ENCODE measurements at places on chromosomes 3 and 15.

DNA sequence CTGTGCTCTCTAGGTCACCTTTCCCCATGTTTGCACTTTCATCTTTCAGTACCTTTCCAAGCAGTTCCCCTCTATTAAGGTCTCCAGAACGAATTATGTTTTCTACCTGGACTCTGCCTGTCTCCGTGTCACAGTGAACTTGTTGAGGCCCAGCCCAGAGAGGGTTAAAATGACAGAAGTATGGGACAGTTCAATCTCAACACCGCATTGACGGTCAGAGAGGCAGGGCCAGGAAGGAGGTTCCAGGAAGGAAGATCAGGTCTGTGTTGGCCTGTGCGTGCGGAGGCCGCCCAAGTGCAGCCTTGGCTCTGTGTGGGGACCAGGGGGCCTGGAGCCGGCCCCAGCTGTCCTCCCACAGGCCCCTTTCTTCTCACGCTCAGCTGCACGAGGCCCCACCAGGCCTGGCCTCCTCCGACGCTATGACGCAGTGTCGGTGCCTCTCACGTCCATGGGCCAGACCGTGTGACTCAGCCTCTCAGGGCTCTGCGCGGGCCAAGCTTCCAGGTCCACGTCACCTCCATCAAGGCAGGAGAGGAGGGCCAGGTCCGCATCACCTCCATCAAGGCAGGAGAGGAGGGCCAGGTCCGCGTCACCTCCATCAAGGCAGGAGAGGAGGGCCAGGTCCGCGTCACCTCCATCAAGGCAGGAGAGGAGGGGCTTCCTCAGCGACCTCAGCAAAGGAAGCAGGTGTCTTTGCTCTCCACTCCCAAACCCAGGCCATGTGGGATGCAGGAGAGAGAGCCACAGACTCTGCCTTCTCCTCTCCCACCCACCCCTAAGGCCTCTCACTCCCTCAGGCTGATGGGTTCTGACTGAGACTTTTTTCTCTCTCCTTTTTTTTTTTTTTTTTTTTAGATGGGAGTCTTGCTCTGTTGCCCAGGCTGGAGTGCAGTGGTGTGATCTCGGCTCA is 83.1 kb downstream of the CPN2 start:
- DNase-seq = no peak

DNA sequence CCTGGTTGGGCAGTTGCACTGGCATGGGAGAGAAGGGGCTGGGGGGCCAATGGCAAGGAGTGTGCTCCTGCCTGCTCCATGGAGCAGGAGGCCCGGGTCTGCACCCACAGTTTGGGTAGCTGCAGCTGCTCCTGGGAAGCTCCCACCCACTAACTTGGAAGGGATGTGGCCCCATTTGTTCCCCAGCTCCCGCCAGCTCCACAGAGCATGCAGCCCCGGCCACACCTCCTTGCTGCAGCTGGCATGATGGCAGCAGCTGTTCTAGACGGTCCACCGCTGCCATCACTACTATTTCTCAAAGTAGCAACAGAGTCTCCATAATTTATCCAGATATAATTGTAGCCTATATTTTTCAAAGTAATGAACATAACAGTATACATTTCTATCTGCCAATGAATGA is 65.8 kb downstream of the PIK3CB start:
- DNase-seq = no peak

DNA sequence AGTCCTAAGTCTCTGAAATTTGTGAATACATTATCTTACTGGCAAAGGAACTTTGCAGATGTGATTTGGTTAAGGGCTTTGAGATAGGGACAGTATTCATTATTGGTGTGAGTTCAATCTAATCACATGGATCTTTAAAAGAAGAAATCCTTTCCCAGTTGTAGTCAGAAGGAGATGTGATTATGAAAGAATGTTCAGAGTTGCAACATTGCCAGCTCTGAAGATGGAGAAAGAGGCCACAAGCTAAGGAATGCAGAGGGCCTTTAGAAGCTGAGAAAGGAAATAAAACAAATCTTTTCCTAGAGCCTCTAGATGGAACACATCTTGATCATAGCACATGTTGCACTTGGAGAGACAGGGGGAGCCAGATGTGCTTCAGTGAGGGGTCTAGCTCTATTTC is 27.7 kb upstream of the SIAH2 start:
- DNase-seq = no peak

- no peak for DNase-seq
Measured at GRCh38 chr3:138009476-138010272, at the start of gene CLDN18. Gene CLDN18, plus strand, starts transcription at chr3:138010165. Its CDS starts 61 bp downstream, at chr3:138010226.

DNA sequence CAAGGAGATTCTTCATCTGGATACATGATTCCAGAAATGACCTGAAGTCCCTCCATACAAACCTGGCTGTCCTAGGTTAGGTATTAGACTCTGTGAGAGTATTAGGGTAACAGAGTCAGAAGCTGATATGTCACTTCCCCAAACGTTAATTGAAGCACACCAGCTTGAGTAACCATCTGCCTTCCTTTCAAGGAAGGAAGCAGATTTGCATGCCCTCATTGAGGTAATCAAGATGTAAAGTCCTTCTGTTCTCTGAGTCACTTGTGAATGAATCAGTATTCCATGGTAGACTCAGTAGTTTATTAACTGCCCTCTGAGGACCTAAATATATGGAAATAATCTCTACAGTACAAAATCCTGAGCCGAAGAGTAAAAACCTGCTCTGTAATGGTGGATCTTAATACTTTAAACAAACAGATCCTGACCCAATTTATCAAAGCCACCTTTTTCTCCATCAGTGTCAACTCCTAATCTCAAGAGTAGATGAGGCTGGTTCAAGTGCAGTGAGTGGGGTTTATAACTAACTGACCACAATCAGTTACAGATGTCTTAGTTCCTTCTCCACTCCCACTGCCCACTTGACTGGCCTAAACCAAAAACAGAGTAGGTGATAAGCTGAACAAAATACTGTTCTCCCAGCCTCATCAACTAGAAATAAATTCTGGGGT is 246.2 kb upstream of the CHRM5 start:
- DNase-seq = no peak

DNA sequence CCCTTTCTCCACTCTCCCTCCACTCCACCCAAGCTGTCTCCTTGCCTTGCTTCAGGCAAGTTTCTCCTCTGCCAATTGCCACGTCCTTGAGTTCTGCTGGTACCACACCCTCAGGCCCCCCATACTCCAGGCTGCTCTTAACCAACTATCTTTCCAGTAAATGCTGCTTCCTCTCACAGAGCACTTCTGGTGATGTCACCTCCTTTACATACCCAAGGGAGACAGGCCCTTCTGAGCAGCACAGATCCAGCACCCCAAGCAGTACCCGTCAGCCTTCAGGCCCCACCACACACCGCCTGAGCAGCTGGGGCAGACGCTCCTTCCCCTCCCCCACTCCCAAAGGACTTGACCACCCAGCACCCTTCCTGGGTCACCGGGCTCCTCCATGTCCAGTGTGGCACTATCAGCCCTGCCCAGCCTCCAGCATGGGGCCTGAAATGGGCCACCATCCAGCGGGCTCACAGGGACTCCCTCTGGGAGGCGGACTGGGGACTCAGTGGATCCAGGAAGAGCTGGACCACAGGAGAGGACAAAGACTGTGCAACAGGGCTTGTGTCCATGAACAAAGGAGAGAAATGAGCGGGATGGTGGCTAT is 50.2 kb downstream of the KLF15 start:
- DNase-seq = no peak
